ENCODE measurements at places on chromosomes 12 and 14. TPM values are rescaled to one million over a fixed set of nuclear protein-coding genes. Genes with fewer than 3 reads are reported as not detected.
A peak's percentile ranks its signal among the peaks of the same experiment; 100 is the strongest.

The NFE2 gene
- total RNA-seq, result 0.26 TPM

The RTN1 gene
- 0.38 TPM for total RNA-seq

The KCNC2 gene
- total RNA-seq, result not detected

The DTX1 gene
- total RNA-seq, result 0.09 TPM

The INHBC gene
- not detected for total RNA-seq

The EML5 gene
- total RNA-seq, result 2.7 TPM

The BEST3 gene
- not detected for total RNA-seq

The NTN4 gene
- total RNA-seq, result 38.6 TPM

The PAX9 gene
- total RNA-seq, result 5.2 TPM

The TDP1 gene
- total RNA-seq, result 29.0 TPM

The APOF gene
- not detected for total RNA-seq

DNA sequence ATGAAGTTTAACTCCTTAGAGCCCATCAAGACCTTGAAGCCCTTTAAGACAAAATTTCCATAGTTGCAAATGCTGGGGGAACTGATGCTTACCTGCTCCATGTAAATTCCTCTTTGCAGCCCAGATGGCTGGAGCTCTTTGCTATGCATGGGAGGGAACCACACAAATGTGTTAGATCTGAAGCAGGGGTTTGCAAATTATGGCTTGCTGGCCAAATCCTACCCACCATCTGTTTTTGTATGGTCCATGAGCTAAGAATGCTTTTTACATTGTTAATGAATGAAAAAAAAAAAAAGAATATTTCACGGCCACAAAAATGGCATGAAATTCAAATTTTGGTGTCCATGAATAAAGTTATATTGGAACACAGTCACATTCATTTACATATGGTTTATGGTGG, 74.6 kb downstream of the GCH1 start:
- DNase-seq, result no peak

DNA sequence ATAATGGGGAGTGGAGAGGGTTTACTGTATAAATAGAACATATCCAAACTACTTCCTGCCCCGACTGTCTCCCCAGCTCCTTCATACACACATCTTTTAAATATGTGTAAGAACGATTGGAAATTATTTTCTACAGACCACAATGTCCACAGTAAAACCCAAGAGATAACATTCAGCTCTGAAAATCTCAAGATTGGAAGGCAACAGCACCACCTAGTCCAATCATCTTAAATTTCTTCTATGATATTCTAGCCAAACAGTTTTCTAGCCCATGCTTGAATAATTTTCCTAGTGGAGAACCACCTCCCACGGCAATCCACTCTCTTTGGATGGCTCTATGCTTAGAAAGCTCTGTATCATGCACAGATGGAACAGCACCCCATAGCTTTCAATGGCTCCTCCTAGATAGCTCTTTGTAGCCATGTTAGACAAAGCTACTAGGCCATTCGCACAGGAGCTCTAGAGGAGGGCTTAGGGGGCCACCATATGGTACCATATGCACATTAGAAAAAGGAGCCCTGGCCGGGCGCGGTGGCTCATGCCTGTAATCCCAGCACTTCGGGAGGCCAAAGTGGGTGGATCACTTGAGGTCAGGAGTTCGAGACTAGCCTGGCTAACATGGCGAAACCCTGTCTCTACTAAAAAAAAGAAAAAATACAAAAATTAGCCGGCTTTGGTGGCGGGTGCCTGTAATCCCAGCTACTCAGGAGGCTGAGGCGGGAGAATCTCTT, 18.1 kb downstream of the VDR start:
- no peak for DNase-seq

DNA sequence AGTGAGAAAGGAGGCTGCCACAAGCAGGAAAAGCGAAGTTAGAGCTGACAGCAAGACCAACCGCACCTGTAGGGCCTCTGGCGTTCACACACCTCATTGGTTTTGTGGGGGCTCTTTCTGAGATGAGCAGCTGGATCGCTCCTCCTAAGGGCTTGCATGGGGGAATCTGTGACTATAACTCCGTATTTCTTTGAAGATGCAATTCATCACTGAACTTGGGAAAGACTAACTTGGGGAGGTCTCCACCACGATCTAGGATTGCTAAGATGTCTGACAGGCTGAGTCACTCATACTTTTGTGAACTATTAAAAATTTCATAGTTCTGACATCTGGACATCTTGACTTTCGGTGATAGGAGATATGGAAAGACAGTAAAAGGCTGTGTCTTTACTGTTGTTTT, 173.6 kb downstream of the ETV6 start:
- no peak for DNase-seq

GRCh38 chr14:52091928-52092327, 23.1 kb upstream of the NID2 start:
- no peak for DNase-seq

- DNase-seq, result peak; percentile 85
Observed at GRCh38 chr14:76953311-76953945, 75.1 kb downstream of the IRF2BPL start.

DNA sequence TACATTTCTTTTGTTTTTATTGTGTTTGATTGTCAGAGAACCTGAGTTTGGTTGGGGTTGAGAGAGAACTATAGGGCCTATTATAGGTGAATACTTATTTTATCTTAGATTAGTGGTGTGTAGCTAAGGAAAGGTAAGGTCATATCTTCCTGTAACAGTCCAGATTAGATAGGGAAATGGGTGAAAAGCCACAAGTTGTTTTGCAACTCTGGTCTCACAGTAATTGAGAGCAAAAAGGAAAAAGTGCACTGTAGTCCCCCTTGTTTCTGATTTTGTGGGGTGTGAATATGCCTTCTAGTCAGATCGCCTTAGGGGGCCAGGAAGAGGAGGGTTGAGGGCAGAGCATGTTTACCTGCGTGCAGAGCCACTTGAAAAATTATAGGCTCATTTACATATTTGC, 8.9 kb downstream of the MSRB3 start:
- DNase-seq, result no peak

GRCh38 chr14:61280526-61281185, 482 bp downstream of the TMEM30B start:
- DNase-seq, result peak; percentile 18

DNA sequence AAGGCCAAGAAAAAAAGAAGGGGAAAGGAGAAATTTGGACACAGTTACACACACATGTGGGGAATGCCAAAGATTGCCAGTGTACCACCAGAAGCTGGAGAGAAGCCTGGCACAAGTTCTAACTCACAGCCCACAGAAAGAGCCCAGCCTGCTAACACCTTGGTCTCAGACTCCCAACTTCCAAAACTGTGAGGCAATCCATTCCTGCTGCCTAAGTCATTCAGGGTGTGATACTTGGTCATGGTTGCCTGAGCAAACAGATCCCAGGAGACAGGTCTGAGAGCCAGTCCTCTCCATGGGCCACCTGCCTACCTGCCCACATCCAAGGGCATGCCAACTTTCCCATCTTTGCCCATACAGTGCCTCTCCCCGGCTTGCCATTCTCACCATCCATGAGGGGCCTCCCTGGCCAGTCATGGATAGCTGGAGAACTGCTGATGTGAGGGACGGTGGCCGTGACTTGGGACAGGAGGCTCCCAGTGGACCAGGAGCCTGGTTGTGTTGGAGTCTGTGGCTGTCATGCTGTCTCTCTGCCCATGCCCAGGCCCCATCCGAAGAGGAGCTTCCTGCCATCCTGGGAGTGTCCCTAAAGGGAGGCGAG, 198.0 kb upstream of the RTL1 start:
- peak; percentile 68 for DNase-seq

GRCh38 chr12:112418608-112419296, at the start of gene PTPN11:
TSS of gene PTPN11 (plus strand) at chr12:112418947. CDS start at chr12:112419112, 165 bp downstream.
- peak; percentile 84 for DNase-seq

DNA sequence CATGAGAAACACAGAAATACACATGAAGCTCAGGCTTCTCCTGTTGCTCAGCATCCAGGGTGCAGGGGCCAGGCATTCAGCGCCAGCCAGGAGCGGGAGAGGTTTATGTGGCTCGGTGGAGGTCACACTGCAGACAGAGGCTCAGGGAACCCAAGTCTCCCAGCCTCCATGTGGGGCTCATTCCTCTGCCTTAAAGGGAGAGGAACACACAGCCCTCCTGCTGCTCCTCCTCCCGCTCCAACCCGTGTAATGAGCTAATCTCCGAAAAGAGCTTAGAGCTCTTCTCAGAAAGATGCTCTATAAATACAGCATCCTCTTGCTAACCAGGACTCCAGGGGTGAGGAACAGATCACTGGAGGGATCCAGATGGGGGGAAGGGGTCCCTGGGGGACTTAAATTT, 28.2 kb downstream of the FGF6 start:
- DNase-seq, result no peak

- DNase-seq, result no peak
Observed at GRCh38 chr12:111687255-111687654, 1.4 kb downstream of the ACAD10 start.

GRCh38 chr14:54555651-54556050, 11.3 kb upstream of the SAMD4A start:
- no peak for DNase-seq

DNA sequence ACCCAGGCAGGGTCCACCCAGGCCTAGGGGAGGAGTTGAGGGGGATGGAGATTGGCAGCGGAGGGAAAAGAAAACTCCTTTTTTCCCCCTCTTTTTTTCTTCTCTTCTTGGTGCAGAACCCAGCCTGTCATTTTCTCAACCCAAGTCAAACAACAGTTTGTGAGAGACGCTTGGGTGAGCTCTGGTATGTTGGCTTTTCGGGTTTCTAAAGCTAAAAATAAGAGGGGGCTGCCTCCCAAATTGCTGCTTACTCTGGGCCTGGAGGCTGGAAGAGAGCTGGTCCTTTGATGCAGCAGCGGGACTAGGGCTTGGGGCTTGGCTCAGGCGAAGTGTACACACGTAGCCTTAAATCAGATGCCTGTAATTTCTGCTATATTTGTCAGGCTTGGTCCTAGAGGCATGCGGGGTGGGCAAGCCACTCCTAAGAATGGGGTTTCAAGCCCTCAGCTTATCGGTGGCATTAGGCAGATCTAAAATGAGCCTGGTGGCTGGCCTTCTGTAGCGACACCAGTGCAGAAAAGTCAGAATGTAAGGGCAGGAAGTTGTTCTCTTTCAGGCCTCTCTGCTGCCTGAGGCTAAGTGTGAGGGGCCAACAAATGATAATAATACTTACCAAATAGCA, 816 bp upstream of the SLC8A3 start:
- no peak for DNase-seq

DNA sequence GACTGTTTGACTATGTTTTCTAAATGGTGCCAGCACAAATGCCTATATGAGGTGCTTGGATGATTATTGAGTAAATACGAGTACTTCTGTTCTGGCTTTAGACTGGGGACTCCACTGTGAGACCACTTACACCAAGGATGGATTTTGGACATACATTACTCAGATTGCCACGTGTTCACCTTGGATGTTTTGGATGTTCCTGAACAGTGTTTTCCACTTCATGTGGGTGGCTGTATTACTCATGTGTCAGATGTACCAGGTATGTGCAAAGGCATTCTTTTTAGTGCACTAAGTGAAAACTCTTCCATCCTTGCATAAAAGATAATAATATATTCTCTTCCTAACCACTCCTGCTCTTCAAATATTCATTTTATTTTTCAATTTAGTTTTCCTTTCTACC, 30.7 kb downstream of the CSRP2 start:
- peak; percentile 42 for DNase-seq

DNA sequence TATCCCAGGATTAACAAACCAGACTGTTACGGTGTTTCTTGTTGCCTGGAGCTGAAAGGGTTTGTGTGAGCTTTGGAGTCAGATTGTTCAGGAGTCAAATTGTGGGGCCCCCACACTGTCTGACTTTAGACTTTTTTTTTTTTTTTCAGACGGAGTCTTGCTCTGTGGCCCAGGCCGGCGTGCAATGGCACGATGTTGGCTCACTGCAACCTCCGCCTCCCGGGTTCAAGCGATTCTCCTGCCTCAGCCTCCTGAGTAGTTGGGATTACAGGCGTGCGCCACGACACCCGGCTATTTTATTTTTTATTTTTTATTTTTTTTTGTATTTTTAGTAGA, 847 bp downstream of the TSFM start:
- no peak for DNase-seq
